ENCODE measurements at places on chromosomes 5 and 9.

GRCh38 chr5:97095318-97095732 is 47.1 kb downstream of the LIX1 start:
- H3K4me1 ChIP-seq: no peaks in the 10 kb centered on the region
- no peaks in the 10 kb centered on the region for H3K36me3 ChIP-seq
- no peak overlapping the region for H3K4me3 ChIP-seq
- DNase-seq: no peak
- H3K27ac ChIP-seq: no peak overlapping the region
- H3K27me3 ChIP-seq: no peaks in the 10 kb centered on the region

- H3K27ac ChIP-seq: no peak overlapping the region
- no peak overlapping the region for H3K4me3 ChIP-seq
Observed at GRCh38 chr5:149948993-149949392, 4.4 kb upstream of the PDE6A start.

DNA sequence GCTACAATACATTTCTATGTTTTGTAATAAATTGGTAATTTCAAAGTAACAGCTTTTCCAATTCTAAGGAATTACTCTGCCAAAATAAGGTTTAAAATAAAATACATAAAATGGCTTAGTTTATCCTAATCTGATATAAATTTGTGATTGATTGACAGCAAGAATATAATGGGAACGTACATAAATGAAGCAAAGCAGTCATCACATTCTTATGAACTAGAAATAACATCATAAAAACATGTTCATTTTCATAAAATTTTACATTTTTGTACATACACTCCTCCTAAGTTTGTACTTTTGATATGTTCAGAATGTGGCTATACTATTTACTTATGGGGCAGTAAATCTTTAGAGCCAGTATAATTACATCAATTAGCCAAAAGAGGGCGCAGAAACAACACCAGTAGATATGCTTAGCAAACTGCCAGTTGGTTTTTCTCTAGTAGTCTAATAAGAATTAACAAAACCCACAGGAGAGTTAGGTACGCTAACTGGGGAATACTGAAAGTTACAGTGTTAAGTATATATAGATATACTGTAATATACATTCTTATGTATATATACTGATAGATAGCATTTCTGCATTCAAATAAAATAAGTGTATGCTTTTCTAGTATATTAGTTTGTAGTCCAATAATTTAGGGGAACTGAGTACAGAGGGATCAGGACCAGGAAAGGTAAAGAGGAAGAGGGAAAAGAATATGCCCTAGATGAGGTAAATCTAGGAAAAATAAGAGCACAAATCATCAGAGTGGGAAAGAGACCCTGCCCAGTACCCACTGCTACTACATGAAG is 76.8 kb downstream of the ZDHHC21 start:
- H3K27ac ChIP-seq: no peak overlapping the region
- no peak for DNase-seq
- no peaks in the 10 kb centered on the region for H3K4me1 ChIP-seq
- H3K4me3 ChIP-seq: no peak overlapping the region
- no peaks in the 10 kb centered on the region for H3K27me3 ChIP-seq

DNA sequence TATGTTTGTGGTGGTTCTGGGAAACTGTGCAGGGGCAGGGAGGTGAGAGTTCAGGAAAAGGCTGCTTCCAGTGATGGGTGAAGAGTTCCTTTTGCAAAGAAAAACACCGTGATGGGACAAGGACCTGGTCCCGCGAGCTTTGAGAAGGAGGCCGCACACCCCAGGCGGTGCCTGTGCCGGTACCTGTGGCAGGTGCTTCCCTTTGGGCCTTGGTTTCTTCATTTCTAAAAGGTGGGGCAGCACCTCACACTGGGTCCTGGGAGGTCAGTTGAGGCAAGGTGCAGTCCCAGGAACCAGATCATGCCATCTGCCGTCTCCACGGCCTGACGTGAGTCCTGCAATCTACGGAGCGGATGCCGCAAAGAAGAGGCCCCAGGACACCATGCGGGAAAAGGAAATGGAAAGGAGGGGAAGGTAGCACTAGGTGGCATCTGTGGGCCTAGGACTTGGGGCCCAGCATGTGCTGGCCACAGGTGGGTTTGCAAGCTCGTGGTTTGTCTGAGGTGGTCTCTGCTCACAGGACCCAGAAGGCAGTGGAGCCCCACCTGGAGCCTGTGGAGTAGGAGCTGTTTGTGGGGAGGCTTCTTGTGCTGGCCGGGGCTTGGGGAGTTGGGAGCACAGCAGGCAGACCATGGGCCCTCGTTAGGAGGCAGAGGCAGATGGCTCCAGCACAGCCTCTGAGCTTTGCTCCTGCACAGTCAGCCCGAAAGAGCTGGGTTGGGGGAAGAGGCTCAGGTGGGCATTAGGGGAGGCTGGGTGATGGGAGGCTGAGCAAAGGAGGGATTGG is 131.6 kb downstream of the CACNA1B start:
- no peak overlapping the region for H3K27ac ChIP-seq
- H3K4me1 ChIP-seq: no peaks in the 10 kb centered on the region
- no peaks in the 10 kb centered on the region for H3K36me3 ChIP-seq
- no peaks in the 10 kb centered on the region for H3K27me3 ChIP-seq

DNA sequence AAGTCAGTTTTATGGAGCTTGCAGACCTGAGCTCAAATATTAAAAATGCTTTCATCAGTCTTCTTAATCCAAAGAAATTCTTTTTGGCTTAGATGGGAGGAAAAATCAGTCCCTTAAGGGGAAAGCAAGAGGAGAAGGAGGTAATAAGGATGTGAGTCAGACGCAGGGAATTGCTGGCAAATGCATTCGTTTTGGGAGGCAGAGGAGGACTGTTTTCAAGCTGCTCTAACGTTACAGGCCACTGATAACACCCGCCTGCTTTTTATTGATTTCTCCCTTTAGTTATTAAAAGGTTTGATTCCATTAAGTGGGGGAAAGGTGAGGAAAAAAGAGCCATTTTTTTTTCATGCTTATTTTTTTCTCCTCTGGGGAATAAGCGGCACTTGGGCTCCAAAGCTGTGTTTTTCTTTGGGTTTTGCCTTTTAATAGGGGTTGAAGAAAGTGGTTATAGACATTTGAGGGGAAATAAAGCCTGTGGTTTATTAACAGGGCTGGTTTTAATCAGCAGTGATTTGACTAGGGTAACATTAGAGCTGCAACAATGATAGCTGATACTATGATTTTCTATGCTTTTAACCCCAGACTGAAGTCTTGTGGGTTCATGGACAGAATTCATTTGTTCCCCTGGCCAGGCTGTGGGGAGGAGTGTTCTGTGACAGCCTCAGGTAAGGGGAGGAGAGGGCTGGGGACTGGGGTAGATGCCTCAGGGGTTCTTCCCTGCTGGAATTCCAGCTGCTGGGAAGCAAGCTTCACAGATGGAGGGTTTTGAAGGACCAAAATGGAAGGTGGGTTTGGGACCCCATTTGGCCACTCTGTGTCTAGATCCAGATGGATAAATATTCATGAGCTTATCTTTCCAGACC is 225.2 kb downstream of the GAS1 start:
- H3K27me3 ChIP-seq: no peaks in the 10 kb centered on the region
- H3K27ac ChIP-seq: peak overlapping the region; percentile 74
- no peaks in the 10 kb centered on the region for H3K36me3 ChIP-seq
- DNase-seq: peak; percentile 64
- no peaks in the 10 kb centered on the region for H3K4me1 ChIP-seq
